ENCODE measurements at places on chromosomes 7 and 10. TPM values are rescaled to one million over a fixed set of nuclear protein-coding genes. Genes with fewer than 3 reads are reported as not detected.

DNA sequence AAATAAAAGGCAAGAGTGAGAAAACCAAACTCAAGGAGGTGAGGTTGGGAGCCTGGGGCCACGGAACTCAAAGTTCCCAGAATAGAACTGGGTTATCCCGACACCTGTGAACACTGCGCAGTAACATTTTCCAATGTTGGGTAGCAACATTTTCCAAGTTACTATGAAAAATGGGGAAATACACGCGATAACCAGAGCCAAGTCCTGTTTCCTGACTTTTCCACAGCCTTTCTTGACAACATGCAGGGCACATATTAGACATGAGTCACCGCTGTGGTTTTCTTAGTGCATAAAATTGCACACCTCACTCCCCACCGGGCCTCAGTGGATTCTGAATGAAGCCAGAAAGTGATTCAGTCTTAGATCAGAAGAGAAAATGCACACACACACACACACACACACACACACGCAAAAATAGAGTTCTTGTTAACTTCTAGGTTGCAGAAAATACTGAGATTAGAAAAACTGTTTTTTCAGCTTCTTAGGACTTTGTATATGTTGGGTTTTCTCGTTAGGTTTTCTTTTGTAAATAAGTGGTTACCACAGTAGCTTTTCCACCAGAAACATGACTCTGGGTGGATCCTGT, 70.0 kb downstream of the CAMK1D start:
- DNase-seq, result peak; percentile 51

GNAT3 gene
- not detected for total RNA-seq

C10orf53 gene
- not detected for total RNA-seq

DNA sequence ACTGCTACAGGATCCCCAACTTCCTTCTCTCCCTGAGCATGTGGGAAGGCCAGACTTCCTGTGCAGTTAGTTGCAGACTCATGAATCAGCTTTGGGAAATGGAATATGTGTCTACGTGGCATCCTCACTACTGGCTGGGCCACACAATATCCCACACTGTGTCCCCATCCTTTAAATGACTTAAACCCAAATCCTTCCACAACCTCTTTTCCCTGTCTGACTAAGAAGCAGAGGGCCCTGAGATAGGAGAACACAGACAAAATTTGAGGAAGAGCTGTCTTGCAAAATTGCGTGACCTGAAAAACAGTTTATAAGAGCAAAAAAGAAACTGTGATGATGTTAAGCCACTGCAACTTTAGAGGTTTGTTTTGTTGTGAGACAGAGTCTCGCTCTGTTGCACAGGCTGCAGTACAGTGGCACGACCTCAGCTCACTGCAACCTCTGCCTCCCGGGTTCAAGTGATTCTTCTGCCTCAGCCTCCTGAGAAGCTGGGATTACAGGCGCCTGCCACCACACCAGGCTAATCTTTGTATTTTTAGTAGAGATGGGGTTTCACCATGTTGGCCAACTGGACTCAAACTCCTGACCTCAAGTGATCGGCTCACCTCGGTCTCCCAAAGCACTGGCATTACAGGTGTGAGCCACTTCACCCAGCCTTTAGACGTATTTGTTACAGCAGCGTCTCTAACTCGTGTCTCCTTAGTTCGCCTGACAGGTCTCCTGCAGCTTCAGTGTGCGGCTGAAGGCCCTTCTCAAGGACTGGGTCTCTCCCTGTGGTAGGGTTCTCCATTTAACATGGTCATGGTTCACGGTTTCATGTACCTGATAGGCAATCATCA, 46.9 kb upstream of the SFMBT2 start:
- DNase-seq, result no peak

DNA sequence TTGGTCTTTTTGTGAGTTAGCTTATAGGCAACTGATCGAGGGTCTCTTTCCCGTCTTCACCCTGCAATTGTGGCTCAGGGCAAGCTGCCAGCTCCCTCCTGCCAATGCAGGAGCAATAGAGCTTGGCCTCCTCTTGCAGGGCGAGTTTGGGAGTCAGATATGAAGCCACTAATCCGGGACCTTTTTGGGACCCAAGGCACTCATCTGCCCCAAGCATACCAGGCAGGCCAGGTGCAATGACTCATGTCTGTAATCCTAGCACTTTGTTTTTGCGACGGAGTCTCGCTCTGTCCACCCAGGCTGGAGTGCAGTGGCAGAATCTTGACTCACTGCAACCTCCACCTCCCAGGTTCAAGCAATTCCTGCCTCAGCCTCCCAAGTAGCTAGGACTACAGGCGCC, 21.1 kb downstream of the LIMK1 start:
- DNase-seq, result peak; percentile 89

SYT15B gene
- 0.21 TPM for total RNA-seq
